ENCODE measurements at places on chromosomes 16 and 17.

- no peak for DNase-seq
Measured at GRCh38 chr17:14098246-14098645, 28.9 kb downstream of the COX10 start.

GRCh38 chr17:58319173-58320162 is 9.1 kb downstream of the TSPOAP1 start:
- DNase-seq, result no peak

DNA sequence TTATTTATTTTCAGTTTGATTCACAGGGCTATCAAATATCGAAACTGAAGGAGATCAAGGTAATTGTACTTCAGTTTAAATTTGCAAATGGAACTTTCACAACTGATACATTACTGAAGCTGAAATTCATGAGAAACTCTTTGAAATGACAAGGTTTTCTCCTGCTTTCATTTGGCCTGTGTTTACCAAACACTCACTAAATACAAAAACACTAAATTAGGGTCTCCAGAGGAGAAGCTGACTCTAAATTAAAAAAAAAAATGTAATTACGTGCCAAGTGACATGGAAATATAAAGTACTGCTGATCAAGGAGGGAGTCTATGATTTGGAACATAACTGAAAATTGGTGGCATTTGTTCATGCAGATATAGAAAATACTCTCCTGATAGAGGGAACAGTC is 205.8 kb downstream of the CDH11 start:
- no peak for DNase-seq

DNA sequence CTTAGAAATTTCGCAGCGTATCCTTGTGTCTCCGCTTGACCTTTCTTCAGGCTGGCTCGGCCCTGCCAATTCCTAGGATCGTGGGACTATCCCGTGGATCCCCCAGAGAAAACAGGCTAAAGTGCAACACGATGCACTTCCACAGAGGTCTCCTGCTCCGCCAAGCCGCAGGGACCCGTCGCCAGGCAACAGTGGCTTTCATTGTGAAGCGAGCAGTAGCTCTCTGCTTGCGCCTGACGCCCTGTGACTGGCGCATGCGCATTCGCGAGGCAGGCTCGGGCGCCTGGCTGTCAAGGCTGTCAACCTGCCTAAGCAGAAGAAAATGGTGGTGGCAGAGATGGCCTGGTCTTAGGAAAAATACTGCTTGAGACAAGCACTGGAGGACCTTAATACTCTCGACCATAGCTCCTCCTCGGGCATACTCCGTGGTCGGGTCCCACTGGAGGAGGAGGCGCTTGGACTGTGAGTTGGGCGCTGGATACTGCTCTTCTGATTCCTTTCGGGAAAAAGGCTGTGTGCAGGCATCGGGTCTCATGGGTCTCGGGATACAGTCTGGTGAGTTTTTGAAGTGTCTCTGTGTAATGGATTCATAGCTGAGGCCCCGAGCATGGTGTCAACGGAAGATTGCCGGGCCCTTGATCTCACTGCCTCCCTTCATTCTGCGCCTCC is 2336.1 kb downstream of the TP53TG3F start:
- DNase-seq, result no peak

GRCh38 chr17:49404361-49404760 is 10.3 kb downstream of the PHB1 start:
- DNase-seq, result no peak

GRCh38 chr16:68244903-68245853 is at the start of gene PLA2G15:
Gene PLA2G15 (plus strand): TSS chr16:68245373. CDS start chr16:68245427, 54 bp downstream.
- no peak for DNase-seq

DNA sequence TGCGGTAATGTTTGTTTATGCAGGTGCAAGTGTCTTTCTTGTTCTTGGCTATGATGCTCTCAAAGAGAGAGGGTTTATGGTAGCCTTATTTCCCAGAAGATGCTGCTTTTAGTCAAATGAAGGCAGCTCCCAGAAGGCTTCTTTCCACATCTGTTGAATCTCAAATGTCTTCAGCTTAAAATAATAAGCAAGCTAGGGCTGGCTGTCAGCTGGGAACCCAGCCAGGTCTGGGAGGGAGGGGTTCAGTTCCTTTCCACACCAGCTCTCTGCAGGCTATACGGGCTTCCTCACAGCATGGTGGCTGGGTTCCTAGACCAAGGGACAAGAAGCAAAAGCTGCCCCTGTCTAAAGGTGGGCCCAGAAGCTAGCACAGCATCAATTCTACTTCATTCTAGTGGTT is 47.4 kb upstream of the ATF7IP2 start:
- no peak for DNase-seq

GRCh38 chr17:17358866-17359265 is 55.7 kb downstream of the NT5M start:
- no peak for DNase-seq

DNA sequence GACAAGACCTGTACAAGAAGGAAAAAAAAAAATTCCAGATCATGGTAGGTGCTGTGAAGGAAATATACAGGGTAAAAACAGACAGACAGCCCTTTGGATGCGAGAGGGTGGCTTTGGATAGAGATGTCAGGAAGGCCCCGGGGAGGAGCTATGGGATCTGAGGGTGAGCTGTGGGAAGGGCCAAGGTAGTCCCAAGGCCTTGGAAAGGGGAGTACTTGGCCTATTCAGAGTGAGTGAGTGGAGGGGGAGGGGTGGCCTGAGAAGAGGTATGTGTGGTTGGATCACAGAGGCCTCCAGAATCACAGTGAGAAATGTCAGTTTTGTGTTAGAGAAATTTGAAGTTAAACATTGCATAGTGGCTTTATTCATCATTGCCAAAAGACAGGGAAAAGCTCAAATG is 31.2 kb upstream of the AKTIP start:
- no peak for DNase-seq

GRCh38 chr16:2206420-2206779 is 1.1 kb downstream of the MLST8 start:
- no peak for DNase-seq

GRCh38 chr17:28896884-28897768 is at the start of gene FLOT2:
Gene FLOT2 (minus strand): TSS chr17:28897733. CDS start chr17:28897574, 159 bp downstream.
- no peak for DNase-seq

- no peak for DNase-seq
Measured at GRCh38 chr17:902463-902862, 77.1 kb downstream of the NXN start.

DNA sequence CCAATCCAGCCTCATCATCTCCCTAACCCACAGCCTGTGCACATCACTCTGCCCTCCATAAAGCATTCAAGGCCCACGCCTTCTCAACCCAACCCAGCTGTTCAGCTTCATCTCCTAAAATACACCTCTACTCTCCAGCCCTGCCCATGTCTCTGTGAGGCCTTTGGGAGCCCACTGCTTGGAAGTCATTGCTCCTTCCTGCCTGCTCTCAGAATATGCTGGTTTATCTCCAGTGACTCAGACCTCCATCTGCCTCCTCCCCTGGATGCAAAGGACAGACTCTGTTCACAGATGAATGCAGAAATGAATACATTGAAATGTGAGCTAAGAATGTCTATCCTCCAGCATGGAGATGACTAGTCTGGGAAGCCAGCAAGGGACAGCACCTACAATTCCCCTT is 19.0 kb downstream of the KCNG4 start:
- no peak for DNase-seq

DNA sequence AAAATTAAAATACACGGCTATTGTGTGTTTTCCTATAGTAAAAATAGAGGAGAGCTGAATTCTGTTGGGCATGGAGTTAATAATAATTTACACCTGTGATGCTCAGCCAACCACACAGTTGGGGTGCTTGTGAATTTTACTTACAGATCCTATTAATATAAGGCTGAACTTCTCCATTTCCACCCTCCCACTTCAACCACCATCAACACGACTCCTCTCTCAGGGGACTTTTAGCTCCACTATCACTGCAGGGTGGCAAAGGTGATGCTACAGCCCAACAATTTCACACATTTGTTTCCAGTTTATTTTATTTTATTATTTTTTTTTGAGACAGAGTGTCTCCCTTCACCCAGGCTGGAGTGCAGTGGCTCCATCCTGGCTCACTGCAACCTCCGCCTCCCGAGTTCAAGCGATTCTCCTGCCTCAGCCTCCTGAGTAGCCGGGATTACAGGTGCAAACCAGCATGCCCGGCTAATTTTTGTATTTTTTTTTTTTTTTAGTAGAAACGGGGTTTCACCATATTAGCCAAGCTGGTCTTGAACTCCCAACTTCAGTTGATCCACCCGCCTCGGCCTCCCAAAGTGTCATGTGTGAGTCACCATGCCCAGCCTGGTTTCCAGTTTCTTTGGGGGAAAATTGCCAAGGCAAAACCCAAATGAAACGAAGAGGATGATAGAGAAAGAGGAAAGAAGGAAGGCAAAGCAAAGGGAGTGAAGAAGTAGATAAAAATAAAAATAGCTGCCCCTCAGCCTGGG is 57.9 kb downstream of the GNA13 start:
- no peak for DNase-seq
